ENCODE measurements at places on chromosomes 5 and 9. TPM values are rescaled to one million over a fixed set of nuclear protein-coding genes. Genes with fewer than 3 reads are reported as not detected.

FGD3 gene
- total RNA-seq, result 8.2 TPM

PCDHAC2 gene
- total RNA-seq, result 33.4 TPM

CKMT2 gene
- total RNA-seq, result 61.7 TPM

SCGB3A2 gene
- not detected for total RNA-seq

FOXI1 gene
- total RNA-seq, result 0.69 TPM

LCN6 gene
- 12.8 TPM for total RNA-seq

LHFPL2 gene
- total RNA-seq, result 22.5 TPM

FGF1 gene
- 0.98 TPM for total RNA-seq

IFNB1 gene
- not detected for total RNA-seq

CAMK4 gene
- total RNA-seq, result 5.0 TPM

ANGPTL2 gene
- 55.2 TPM for total RNA-seq

PCDHB7 gene
- 2.1 TPM for total RNA-seq

CERCAM gene
- total RNA-seq, result 23.7 TPM

ARID3C gene
- total RNA-seq, result not detected

CCIN gene
- total RNA-seq, result 0.12 TPM

ROPN1L gene
- 0.26 TPM for total RNA-seq

CDC25C gene
- total RNA-seq, result 0.37 TPM

NR2F1-AS1 gene
- 29.5 TPM for total RNA-seq

CD14 gene
- 104 TPM for total RNA-seq

FCN2 gene
- total RNA-seq, result 2.6 TPM

DND1 gene
- total RNA-seq, result 2.5 TPM

PHYHD1 gene
- 14.6 TPM for total RNA-seq

GRXCR2 gene
- total RNA-seq, result not detected

CTXN3 gene
- total RNA-seq, result not detected

SURF2 gene
- total RNA-seq, result 19.5 TPM

CCDC192 gene
- total RNA-seq, result not detected

ENG gene
- 94.3 TPM for total RNA-seq

RNF183 gene
- total RNA-seq, result 5.3 TPM

TBC1D9B gene
- total RNA-seq, result 149 TPM

FABP6 gene
- not detected for total RNA-seq

TMEM245 gene
- 68.4 TPM for total RNA-seq

CCDC69 gene
- total RNA-seq, result 36.0 TPM

GARIN3 gene
- total RNA-seq, result not detected

STOM gene
- total RNA-seq, result 259 TPM

PCDHA5 gene
- 1.2 TPM for total RNA-seq

SLC46A2 gene
- total RNA-seq, result 0.14 TPM

FAM81B gene
- not detected for total RNA-seq

PFN3 gene
- not detected for total RNA-seq

FPGS gene
- total RNA-seq, result 74.7 TPM

FBP2 gene
- not detected for total RNA-seq

SLCO6A1 gene
- total RNA-seq, result not detected

RPS14 gene
- 1,424 TPM for total RNA-seq

IFNA21 gene
- not detected for total RNA-seq

SLC45A2 gene
- 0.66 TPM for total RNA-seq

ABITRAM gene
- total RNA-seq, result 13.4 TPM

DNAI1 gene
- total RNA-seq, result 0.52 TPM

S100Z gene
- 0.95 TPM for total RNA-seq

PLAC8L1 gene
- not detected for total RNA-seq

All from mucosa of gallbladder (tissue), 1 donor.